Effector CD4-positive, alpha-beta T cell (primary cell): ENCODE measurements at places on chromosomes 11 and 22.

GRCh38 chr11:29127461-29127860, 889.4 kb downstream of the KCNA4 start:
- DNase-seq, result no peak

DNA sequence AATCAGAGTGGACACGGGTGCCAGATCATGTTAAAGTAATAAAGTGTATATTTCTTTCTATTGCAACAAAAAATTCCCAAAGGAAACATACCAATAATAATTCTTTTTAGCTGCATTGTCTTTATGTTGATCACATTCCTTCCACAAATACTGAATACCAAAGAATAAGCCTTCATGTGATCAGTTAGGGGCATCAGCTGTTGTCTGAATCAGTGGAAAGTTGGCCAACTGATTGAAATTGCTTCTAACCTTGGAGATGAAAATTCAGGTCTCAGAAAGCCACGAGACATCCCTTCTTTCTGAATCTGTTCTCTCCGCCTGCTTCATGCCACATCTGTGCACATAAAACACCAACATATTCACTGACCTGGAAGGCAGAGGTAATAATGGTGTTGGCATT, 785.2 kb downstream of the KCNA4 start:
- no peak for DNase-seq

- no peak for DNase-seq
Measured at GRCh38 chr11:131295986-131296385, 74.4 kb upstream of the NTM start.

- DNase-seq, result no peak
Measured at GRCh38 chr11:117634756-117635603, 162.0 kb downstream of the DSCAML1 start.

DNA sequence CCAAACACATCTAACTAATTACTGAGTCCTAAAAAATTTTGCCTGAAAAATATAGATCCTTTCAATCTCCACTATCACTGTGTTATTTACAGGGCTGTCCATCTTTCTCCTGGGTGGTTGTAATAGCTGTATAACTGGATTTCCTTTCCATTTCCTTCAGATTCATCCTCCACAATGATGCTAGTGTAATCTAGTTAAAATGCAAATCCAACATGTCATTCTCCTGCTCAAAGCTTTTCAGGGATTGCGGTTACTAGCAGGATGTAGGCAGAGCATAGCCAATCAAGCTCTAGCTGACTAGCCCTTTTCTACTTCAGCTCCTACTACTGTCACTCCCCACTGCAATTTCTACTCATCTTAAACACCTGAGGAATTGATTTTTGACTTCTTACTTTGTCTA, 283.0 kb downstream of the RAB38 start:
- no peak for DNase-seq

DNA sequence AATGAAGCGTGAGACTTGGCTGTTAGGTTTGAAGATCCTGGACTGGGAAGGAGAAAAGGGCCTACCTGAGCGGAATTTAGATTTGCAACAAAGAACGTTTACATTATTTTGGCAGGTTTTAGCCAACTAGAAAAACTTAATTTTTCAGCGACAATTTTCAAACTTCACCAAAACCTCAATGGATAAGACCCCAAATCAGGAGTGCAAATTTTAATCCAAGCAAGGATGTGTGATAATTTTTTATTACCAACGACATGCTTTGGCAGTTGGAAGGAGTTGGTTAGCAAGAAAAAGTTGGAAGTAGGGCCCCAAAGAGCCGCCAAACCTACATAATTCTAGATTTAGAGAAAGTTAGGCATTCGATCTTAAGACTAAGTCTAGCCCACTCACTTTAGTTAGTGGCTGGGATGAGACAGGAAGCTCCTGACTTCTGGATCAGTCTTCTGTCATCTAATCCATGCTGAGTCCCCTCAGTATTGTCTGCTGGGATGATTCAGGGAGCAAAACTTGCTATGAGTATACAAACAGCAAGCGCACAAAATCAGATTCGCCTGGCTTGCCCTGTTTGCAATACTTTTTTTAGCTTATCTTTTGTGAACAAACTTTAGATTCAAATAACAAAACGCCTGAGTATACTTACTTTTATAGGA, 787 bp upstream of the RDX start:
- DNase-seq, result no peak

GRCh38 chr11:110903830-110904229, 191.6 kb upstream of the ARHGAP20 start:
- DNase-seq, result no peak

GRCh38 chr22:26481694-26482093, 1.9 kb downstream of the HPS4 start:
- no peak for DNase-seq

GRCh38 chr11:12775955-12776354, 101.7 kb downstream of the TEAD1 start:
- no peak for DNase-seq
